ENCODE measurements at places on chromosomes 3 and 15. TPM values are rescaled to one million over a fixed set of nuclear protein-coding genes. Genes with fewer than 3 reads are reported as not detected.

Gene IL17RB
- 1.1 TPM for total RNA-seq

- no peak overlapping the region for H3K4me3 ChIP-seq
- H3K4me1 ChIP-seq, result peaks cover 5% of the 10 kb centered on the region
- H3K36me3 ChIP-seq, result no peaks in the 10 kb centered on the region
- H3K27ac ChIP-seq, result no peak overlapping the region
These were observed 76.9 kb downstream of the TRIM69 start for GRCh38 chr15:44813231-44813630.

DNA sequence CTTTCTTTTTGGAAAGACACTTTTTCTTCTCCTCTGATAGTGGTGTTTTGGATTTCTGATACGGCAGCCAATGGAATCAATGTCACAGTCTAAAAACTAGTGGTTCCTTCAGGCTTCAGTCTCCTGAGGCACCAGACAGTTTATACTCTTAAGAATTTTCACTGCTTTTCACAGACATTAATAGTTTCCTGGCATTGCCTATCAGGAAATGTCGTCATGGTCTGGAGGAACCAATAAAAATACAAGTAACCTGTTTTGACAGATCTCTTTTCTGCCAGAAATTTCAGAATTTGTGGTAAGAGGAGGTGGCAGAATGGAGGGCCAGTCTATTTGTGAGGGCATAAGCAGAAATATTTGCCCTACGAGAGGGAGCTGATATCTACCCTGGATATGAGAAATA is 44.8 kb downstream of the FILIP1L start:
- H3K27me3 ChIP-seq, result no peaks in the 10 kb centered on the region
- H3K4me3 ChIP-seq, result no peak overlapping the region
- no peak overlapping the region for H3K27ac ChIP-seq
- DNase-seq, result no peak
- H3K4me1 ChIP-seq, result peaks cover 31% of the 10 kb centered on the region

- H3K4me3 ChIP-seq, result no peak overlapping the region
- H3K4me1 ChIP-seq, result no peaks in the 10 kb centered on the region
- H3K27ac ChIP-seq, result no peak overlapping the region
- DNase-seq, result no peak
These were observed 24.4 kb downstream of the MAGEF1 start for GRCh38 chr3:184687363-184688015.

DNA sequence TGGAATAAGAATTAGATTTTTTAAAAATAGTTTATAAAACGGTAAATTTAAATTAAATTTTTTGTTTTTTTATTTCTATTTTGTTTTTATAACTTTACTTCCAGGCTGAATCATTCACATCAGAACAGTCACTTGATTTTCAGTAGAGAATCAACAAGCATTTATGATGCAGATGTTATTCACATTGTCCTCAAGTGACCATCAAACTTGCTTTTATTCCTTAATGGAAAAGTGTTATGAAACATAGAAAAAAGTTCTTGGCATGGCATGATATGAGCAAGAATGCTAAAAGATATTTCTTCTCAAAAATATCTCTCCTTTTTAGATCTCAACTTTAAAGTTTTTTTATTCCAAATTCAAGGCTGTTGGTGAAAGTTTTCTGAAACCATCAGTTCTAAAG is 70.9 kb upstream of the TGFBR2 start:
- H3K36me3 ChIP-seq, result peaks cover 1% of the 10 kb centered on the region
- DNase-seq, result no peak
- no peaks in the 10 kb centered on the region for H3K27me3 ChIP-seq
- H3K27ac ChIP-seq, result no peak overlapping the region
- no peaks in the 10 kb centered on the region for H3K4me1 ChIP-seq

GRCh38 chr3:168267179-168267578 is 171.5 kb upstream of the GOLIM4 start:
- no peak overlapping the region for H3K27ac ChIP-seq
- DNase-seq, result no peak
- no peak overlapping the region for H3K4me3 ChIP-seq
- no peaks in the 10 kb centered on the region for H3K27me3 ChIP-seq
- no peaks in the 10 kb centered on the region for H3K36me3 ChIP-seq
- H3K4me1 ChIP-seq, result no peaks in the 10 kb centered on the region
